ENCODE measurements at places on chromosomes 2 and 18. TPM values are rescaled to one million over a fixed set of nuclear protein-coding genes. Genes with fewer than 3 reads are reported as not detected.

DNA sequence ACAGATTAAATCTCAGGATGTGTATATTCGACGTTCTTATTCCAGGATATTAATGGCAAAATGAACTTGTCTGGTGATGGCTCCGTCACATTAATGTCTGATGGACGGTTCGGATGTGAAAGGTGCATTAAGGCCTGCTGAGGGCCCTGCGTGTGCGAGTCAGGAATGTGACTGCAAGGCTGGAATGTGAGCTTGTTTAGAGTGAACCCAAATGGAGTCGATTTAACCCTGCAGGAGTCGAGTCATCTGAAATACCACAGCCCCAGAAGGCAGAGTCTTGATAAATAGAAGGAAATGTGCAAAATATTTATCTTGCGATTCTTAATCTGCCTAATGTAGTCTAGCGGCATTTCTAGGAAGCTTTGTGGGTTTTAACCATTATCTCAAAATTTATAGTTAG is 44.3 kb downstream of the RDH14 start:
- no peak for DNase-seq

DNA sequence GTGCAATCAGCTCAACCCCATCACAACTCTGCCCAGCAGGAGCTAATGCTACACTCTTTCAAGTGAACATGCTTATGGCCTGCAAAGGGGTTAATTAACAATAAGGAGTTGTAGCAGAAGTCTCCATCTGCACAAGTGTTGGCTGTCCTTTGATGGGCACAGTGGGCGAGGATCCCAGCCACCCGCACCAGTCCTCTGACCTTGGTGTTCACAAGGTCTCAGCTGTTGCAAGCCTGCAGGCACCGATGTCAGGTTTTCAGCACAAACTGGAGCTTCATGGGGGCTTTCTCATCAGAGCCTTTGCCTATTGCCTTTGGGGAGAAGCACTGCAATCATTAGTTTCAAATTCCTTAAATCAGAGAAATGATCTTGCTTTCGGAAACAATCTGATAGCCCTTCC is 60.9 kb upstream of the TMEM178A start:
- DNase-seq = no peak

DNA sequence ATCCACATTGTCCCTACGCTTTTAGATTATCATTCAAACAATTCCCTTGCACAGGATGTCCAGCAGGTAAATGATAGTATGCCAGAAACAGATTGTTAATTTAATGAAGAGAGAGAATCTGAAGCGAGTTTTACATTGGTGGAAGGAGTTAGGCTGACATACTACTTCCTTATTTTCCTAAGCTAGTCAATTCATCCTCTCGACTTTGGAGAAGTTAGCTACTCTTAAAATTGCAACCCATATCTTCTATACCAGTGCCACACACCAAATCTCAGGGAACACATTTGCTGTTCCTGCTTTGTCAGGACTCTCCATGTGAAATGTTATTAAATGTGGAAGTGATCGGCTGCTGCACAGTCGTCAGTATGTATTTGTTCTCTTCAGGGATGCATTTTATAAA is 249.2 kb downstream of the NAPG start:
- no peak for DNase-seq

GRCh38 chr2:31922542-31923408 is 88.0 kb downstream of the MEMO1 start:
- DNase-seq = no peak

NDC80 gene
- polyA plus RNA-seq = 1.7 TPM

GRCh38 chr2:230938516-230939065 is 13.5 kb upstream of the GPR55 start:
- DNase-seq = no peak

GRCh38 chr2:236056141-236056540 is 112.0 kb downstream of the GBX2 start:
- no peak for DNase-seq

CACNB4 gene
- 0.12 TPM for polyA plus RNA-seq

KIF3C gene
- 0.84 TPM for polyA plus RNA-seq

- no peak for DNase-seq
Measured at GRCh38 chr2:9165625-9166024, 41.0 kb upstream of the ASAP2 start.

DNA sequence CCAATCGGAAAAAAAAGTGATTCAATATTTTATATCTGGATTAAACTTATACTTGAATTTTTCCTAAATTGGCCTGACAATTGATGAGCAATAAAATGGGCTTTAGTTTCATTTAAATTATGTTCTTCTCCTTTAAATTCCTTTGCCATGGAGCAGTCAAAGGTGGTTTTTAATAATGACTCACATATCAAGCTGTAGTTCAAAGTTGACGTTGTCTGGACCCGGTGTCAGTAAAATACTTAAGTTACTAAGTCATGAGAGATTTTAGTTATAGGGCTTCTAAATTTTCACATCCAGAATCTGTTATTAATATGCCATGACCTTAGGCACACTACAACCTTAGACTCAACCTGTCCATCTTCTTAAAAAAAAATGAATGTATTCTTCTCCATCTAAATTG is 62.5 kb downstream of the CDH2 start:
- DNase-seq = no peak

DNA sequence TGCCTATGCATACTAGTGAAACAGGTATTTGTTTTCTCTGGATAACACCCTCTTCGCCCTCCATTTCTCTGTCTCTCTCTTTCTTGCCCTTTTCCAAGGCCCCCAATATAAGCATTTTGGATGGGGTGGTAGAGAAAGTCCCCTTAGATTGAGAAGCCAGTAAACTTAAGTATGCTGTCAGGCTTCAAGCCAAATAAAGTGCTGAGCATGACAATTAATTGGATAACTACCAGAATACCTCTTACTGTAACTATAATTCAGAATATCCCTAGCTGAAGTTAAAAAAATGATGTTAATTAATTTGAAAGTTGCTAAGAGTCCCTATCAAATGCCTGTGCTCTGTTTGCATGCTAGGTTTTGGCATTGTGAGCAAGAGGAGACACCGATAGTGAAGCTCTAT is 324.8 kb downstream of the PARD3B start:
- DNase-seq = no peak

GRCh38 chr2:23106242-23106785 is 278.7 kb upstream of the KLHL29 start:
- DNase-seq = no peak

TBC1D8 gene
- polyA plus RNA-seq = 1.0 TPM

NMS gene
- polyA plus RNA-seq = not detected

- DNase-seq = no peak
Measured at GRCh38 chr2:11867926-11868325, 121.5 kb downstream of the LPIN1 start.

DNA sequence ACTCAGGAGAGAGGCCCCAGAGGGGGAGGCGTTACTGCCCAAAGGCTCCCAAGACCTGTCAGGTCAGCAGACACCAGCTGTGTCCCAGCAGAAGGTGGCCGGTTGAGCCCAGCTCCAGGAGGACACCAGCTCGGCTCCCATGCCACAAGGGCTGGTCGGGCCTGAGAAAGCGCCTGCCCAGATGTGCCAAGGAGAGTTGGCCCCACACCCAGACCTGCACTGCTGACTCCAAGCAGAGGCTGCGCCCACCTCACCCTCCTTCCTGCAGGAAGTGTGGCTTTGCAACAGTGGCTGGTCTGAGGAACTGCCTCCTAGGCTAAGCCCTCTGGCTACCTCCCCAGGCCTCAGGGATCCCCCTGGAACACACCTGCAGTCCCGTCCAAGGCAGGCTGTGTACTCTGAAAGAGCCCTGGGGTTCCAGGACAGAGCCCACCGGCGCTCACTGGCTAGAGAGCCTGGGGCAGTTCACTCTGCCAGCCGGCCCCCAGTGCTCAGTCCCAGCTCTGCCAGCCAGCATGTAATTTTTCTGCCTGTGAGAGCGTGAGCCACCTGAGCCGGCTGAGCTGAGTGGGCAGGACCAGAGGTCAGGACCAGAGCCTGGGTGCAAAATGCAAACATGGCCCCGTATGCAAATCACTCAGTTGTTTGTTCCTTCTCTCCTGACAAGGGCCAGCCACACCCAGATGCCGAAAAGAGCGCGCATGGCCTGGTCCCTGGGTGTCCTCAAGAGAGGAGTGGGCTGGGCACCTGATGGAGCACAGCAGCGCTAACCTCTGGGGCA is 36.9 kb upstream of the PTMA start:
- no peak for DNase-seq

- no peak for DNase-seq
Measured at GRCh38 chr2:9780368-9781130, 62.7 kb upstream of the TAF1B start.

TUBB8B gene
- 6.3 TPM for polyA plus RNA-seq

IWS1 gene
- polyA plus RNA-seq = 29.3 TPM

DNA sequence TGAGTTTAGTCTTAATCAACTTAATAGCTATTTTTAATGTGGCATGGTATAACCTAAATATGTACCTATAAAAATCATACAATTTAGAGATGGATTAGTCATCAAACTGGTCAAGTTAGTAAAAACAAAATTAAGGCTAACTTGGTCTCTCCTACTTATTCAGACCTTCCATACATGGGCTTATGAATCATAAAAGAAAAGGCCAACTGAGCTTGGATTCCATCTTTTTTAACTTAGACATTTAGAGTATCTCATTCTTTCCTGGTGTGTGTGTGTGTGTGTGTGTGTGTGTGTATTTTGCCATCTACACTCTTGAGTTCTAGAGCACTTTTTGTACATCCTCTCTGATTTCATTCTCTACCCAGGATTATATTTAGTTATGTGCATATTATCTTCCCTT is 637.5 kb downstream of the PLCL1 start:
- DNase-seq = no peak

DNA sequence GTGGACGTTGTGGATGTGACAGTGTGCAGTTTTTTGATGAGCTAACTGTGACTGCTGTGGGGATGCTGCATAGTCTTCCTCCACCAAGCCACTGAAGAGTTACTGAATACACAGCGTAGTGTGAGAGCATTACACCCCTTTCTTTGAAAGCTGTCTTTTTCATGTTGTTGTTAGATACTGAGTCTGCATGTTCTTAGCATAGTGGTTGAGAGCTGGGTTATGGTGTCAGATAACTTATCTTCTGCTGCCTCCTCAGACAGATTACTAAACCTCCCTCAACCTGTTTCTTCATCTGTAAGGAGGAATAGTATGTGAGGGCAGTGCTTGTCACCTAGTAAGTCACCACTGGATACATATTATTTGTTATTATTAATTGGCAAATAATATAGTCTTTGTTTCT is 63.2 kb downstream of the CEP192 start:
- no peak for DNase-seq

- no peak for DNase-seq
Measured at GRCh38 chr18:57913686-57914085, 110.6 kb upstream of the ATP8B1 start.

DNA sequence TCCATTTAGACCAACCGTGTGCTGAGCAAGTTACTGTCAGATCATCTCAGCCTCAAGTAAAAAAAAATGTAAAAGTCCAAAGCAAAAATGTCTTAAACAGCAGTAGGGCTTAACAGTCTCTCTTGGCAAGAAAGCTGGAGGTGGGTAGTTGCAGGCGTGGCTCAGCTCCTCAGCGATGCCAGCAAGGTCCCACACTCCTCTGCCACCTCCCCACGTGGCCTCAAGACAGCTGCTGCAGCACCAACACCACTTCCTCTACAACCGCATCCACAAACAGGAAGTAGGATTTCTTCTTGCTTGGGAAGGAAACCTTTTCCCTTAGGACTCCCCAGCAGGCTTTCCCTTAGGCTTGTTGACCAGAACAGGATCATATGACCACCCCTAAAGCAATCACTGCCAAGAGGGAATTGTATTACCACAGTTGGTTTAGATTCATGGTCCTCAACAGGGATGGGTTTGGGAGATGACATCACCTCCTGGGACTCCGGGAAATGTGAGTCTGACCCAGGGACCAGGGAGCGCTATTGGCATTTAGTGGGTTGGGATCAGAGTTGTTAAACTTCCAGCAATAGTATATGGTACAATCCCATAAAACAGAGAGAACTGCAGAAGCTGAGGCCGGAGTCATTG is 97.1 kb downstream of the MAPK4 start:
- DNase-seq = no peak

GRCh38 chr18:78092901-78093300 is 843.3 kb downstream of the GALR1 start:
- no peak for DNase-seq

CNOT11 gene
- 37.6 TPM for polyA plus RNA-seq

WDR43 gene
- polyA plus RNA-seq = 28.7 TPM

HADHB gene
- 46.5 TPM for polyA plus RNA-seq

DNA sequence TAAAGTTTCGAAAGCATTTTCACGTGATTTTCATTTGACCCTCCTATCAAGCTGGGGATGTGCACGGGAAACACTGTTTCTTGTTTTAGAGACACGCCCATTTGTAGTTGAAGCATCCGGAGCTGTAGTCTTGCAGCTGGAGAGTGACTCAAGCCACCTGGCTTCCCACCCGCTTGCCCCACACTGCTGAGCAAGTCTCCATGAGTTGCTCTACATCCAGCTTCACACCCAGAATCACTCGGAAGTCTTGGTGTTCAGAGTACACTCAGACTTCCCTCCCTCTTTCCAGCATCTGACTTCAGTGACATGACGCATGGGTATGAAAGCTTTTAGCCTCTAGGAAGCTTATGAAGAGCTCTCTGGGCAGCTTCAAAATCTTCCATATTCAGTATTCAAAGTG is 262.4 kb downstream of the NBAS start:
- no peak for DNase-seq

DNA sequence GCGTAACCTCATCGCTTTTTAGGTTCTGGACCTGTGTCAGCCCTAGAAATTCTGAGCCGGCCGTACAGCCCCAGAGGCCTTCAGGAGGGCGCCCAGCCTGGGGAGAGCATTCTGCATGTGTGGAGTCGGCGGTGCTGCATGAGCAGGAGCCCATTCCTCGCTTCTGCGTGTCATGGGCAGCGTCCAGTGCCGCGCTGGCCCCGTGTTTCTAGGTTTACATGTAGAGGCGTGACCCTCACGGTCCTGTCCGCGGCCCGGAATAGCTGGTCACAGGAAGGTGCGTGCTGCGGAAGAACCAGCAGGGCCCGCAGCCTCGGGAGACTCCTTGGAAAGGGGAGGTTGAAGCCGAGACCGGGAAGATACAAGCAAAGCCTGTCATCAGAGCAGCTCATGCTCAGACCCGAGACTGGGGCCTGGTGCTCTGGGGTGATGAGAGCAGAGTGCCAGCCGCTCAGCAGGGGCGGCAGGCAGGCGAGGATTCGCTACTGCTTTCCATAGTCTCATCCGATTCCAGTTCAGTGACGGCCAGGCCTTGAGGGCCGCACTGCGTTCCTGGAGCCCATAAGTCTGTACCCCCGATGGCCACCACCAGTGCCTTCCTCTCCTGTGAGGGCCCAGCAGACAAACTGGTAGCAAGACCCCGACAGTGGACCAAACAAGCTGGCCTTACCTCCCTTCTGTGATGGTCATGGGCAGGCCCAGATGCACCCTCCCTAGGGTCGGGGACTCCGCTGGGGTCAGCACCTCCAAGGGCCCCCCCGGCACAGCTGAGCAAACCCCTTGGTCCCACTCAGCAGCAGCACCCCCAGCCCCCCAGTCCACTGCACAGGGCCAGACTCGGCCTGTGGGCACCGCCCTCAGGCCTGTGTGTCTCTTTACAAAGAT is 15.6 kb upstream of the NFATC1 start:
- no peak for DNase-seq

GRCh38 chr18:34809451-34810072 is 99.5 kb downstream of the DTNA start:
- no peak for DNase-seq

- no peak for DNase-seq
Measured at GRCh38 chr2:237667893-237668292, 40.5 kb downstream of the LRRFIP1 start.

GRCh38 chr2:64587561-64587960 is 63.4 kb downstream of the AFTPH start:
- no peak for DNase-seq

DLX1 gene
- polyA plus RNA-seq = not detected

Measured in B cell (primary cell).